ENCODE measurements at places on chromosomes 2 and 18.

GRCh38 chr18:50857694-50858093, 21.2 kb upstream of the ME2 start:
- DNase-seq, result no peak

- no peak for DNase-seq
Observed at GRCh38 chr2:5868931-5869330, 176.7 kb downstream of the SOX11 start.

DNA sequence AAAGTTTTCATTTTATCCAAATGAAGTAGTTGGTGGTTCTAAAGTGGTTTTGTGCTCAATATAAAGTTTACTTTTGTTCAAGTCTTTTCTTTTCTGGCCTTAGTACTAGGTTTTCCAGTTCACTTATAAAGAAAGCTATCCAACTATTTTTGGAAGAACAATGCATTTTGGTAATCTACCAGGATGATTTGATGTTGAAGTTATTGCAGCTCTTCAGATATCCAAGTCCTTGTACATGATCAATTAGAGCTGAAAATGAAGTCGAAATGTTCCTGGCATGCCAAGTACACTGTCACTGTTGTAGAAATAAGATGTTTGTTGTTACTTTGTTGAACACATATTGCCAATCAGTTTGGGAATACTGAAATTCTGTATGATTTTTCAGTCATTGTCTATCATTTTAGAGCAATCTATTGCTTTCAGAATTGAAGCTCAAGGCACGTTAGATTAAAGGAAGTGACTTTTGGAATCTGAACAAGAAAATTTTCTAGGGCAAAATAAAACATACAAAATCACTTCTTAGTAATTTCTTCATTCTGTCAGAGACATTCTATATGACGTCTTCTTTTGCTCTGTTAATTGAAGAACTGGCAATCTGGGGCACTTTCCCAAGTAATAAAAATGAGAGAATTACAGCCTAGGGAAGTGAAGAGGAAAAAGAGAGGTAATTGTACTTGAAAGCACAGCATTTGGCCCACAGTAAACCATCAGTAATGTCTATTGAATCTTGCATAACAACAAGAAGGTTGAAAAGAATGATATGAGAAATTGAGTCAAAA, 232.3 kb downstream of the MREG start:
- DNase-seq, result no peak

- DNase-seq, result no peak
Observed at GRCh38 chr2:240960971-240961876, 37.2 kb upstream of the SNED1 start.

DNA sequence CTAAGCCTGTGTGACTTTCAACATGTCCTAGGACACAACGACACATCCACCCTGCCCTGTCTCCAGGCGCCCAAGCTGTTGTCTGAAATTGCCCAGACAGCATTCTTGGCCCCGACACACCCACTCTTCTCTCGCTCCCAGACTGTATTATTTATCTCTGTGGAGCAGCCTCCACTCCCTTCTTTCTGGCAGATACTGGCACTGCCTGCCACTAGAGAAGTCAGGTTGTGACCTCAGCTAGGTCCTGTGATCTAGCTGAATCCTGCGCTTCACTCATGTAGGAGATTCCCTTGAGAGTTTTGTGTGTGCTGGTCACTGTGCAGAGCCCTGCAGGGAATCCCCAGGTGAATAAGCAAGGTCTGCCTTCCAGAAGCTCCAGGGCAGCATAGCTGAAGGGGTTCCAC, 77.1 kb upstream of the TNP1 start:
- no peak for DNase-seq

GRCh38 chr2:71783215-71783614, 329.9 kb downstream of the DYSF start:
- DNase-seq, result no peak

GRCh38 chr2:43803113-43803512, 29.3 kb downstream of the DYNC2LI1 start:
- DNase-seq, result no peak

DNA sequence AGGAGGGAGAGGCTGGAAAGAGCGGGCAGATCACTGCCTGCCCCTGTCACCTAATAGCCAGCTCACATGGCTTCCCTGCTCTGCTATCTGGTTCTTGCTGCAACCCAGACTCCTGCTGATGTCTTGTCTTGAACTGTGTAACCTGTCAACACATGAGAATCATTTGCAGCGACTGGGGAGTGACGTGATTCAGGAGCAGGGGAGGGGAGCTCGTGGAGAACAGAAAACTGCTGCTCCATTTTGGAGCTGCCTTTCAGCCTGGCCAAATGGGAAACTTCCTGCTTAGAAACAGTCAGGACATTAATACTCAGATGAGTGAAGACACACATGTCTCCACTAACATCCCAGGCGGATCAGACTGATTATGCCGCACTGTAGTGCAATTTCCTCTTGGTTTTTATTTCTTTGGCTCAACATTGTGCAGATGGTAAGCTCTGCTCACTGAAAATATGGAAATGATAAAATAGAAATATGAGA, 38.1 kb downstream of the RPL37A start:
- no peak for DNase-seq

DNA sequence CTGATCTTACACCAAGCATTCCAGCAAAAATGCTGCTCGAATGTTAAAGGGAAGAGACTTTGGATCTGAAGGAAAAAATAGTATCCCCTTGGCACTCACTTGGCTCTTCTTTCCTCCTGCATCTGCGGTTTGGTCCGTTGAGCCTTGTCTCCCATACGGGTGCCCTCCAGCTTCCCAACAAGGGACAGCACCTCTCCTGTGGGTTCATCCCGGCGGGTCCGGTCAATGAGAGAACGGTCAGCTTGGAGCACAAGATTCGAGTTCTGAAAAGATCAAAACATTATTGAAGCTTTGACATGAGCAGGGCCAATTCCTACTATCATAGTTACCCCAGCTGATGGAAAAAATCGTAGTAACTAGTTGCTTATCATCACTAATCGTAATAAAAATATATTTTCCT, 740 bp downstream of the SNRNP200 start:
- no peak for DNase-seq

GRCh38 chr18:33751613-33752221, 173.7 kb downstream of the ASXL3 start:
- no peak for DNase-seq

GRCh38 chr2:23626701-23627230, 241.8 kb downstream of the KLHL29 start:
- DNase-seq, result no peak

- DNase-seq, result no peak
Observed at GRCh38 chr2:10103179-10103578, 19.4 kb upstream of the RRM2 start.

DNA sequence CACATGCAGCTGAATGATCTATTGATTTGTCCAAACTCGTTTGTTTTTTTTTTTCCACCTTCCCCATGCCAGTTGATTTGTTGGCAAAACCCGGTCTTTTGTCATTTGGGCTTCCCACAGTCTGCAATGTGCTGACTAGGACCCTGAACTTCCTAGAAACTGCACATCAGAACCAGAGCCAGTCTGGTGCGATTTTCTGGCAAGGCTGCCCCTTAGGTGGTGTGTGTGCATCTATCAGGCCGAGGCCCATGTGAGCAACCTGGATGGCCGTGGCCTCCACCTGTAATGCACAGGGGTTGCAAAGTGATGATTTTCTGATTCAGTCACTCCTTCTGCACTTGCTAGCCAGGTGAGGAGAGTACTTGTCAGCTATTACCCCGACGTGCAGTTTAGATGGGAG, 47.8 kb downstream of the NCK2 start:
- DNase-seq, result no peak

DNA sequence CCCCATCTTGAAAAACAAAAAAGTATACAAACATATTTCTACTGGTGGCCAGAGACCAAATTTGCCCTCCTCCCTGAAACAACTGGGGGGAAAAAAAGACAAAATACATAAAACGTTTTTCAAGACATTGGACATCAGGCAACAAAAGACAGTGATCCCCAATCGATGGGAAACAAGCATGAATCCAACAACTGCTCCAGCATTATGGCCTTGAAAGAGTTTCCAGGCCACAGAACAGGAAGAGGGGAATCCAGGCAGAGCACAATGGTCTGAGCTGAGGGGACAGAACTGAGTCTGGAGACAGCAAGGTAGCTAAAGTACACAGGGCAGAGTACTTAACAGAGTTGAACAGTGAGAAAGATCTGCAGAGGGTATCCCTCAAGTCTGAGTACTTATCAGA, 4.4 kb downstream of the CCDC88A start:
- no peak for DNase-seq

DNA sequence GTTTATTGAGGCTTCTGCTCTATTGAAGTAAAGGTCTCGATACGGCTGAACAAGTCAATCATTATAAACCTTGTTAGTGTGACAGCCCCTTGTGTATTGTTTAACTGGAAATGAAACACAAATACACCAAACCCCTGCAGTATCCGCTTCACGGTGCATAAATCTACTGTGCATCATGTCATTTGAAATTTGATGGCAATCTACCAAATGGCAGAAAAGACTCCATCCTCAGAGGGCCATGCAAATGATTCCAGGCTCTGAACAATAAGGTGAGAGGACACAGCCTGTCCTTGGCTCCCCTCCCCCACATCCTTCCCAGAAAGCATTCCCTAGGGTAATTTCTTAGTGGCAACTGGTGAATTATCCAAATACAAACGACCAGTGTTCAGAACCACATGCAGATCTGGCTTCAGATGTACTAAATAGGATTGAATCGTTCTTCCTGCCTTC, 80.6 kb downstream of the ADCYAP1 start:
- DNase-seq, result peak; percentile 7

GRCh38 chr2:73832930-73833329, 4.2 kb downstream of the STAMBP start:
- DNase-seq, result no peak

DNA sequence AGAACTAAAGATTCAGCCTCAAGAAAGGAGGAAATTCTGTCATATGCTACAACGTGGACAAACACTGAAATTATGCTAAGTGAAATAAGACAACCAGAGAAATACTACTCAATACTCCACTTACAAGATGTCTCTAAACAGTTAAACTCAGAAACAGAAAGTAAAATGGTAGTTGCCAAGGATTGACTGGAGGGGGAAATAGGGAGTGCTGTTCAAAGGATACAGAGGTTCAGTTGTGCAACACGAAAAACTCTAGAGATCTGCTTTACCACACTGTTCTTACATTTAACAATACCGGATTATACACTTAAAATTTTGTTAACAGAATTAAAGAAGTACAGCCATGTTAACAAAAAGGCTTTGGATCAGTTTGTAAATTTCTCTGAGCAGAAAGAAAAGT, 39.8 kb upstream of the C2orf15 start:
- DNase-seq, result no peak

DNA sequence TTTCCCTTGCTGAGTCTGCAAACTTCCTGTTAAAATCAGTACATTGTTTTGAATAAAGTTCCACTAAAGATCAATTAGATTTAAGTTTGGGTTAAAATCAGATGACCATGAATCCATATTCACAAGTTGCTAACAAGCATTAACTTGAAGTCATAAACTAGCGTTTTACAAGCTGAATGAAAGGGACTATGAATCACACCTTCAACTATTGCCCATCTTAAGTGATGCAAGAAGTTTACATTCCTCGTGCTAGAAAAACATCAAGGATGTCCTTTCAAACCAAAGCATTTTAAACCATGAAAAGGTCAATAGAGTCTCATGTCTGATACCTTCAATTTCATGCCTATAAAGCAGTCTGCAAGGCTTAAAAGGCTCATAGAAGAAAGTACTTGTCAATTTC, 257.2 kb upstream of the SYT4 start:
- no peak for DNase-seq
